ENCODE measurements at places on chromosomes 5 and 9.

DNA sequence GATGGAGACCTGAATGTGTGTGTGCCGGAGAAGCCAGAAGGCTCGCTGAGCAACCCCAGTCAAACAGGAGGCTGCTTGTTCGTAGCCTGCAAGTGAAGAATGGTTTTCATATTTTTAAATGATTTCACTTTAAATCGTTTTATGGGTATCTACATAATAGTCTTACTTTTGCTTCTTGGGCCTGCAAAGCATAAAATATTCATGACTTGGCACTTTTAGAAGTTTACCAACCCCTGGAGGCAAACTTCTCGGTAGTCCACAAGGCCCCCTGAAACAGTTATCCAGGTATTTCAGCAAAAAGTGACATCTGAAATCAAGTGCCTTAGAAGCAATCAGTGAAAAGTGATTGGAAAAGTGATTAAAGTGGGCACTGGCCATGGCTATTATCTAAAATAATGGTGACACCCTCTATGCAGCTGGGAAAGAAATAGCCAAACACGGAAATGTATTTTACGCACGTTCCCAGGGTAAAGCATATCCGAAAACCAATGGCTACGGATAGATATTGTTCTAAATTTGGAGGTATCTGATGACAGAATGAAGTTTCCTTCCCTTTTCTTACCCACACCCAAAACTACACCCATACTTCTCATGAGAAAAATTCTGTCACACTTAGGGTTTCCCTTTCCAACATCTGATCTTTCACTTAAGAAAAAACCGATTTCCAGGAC is 39.0 kb downstream of the RAPGEF1 start:
- DNase-seq = peak; percentile 95

DNA sequence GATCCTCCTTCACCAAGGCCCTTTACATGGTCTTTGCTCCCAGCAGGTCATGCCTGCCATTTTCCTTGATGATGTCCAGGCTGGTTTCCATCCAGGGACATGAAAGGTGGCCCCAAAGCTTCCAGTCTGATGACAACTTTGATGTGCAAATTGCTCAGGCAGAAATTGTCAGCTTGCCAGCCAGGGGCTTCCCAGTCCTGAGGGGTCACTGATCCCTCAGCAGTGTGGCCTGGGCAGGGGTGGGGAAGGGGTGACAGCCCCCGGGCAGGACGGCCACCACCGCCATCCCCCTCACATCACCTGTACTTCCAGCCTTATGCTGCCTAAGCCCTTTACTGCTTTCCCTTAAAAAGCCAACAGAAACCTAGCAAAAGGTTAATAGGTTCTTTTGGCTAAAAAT is 96.3 kb downstream of the ANKRD33B start:
- DNase-seq = no peak

- no peak for DNase-seq
These were observed 58.6 kb downstream of the ENC1 start for GRCh38 chr5:74581988-74582365.

DNA sequence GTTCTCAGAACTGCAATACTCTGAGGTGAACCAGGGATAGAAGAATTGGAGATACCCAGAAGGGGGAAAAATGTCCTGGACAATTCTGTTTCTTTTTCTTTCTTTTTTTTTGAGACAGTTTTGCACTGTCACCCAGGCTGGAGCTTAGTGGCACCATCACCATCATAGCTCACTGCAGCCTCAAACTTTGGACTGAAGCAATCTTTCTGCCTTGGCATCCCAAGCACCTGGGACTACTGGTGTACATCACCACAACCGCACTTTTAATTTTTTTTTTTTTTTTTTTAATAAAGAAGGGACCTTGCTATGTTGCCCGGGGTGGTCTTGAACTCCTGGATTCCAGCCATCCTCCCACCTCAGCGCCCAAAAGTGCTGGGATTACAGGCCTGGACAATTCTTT is 1.9 kb downstream of the EMB start:
- no peak for DNase-seq

DNA sequence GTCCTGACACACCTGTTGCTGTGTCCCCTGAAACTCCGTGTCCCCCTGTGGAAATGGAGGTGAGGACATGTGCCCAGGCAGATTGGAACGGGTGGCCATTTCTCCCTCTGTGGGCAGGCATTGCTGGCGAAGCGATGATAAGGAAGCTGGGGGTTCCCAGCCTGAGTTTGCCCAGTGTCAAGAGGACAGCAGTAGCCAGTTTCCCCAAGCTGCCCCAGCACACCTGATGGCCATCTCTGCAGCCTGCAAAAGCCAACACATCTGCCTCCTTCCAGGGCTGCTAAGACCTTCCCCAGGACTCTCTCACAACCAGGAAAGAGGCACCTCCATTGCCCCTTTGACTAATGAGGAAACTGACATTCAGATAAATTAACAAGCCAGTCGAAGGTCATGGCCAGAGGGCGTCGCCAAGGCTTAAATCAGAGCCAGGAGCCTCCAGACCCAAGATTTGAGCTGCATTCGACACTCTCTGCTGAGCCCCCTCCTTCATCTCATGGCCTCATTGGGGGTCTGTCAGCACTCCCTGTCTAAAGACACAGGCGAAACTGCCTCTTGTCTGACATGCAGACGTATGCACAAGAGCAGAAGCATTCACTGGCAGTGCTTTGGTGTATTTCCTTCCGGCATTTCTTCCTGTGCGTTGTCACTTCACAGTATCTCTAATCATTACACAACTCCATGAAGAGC is 10.4 kb upstream of the WNK2 start:
- no peak for DNase-seq

DNA sequence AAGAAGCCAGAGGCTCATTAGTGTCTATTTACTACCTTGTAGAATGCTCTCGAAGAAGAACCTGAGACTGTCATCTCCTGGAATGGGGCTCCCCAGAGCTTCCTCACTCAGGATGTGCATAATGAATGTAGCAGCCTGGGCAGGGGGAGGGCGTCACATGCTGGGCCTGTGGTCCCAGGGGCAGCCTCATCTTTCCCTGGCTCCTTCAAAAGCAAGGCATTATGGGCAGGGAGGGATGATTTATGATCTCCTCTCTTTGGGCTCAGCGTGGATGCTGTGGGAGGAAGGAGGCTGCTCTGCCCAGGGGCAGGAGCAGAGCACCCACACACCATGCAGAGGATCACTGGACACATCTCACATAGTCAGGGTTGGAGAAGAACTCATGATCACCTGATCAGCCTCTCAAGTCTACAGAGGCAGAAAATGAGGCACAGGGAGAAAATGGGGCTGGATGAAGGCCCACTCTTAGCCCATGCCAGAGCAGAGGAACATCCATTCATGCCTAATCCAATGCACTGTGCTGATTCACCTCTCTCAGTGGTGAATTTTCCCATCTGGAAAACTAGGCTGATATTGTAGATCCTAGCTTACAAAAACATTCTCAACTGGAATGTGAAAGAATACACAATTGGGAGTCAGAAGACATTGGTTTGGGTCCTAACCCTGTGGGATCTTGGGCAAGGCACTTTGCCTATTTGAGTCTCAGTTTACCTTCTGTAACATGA is 173.7 kb downstream of the CARTPT start:
- no peak for DNase-seq

DNA sequence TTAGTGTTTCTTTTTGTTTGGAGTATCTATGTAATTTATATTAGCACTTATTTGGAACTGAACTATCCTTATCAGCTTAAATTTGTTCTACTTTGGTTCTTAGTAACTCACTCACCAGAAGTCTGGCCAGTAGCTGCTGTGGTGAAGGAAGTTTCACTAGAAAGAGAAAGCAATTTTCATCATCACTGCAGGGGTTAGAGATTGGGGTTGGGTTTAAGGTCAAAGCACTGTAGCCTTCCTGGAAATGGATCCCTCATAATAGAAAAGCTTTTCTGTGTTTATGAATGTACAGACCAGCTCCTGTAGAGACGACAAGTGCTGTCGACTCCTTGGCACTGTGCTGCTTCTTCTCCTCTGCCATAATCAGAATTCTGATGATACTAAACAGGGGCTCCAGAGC is 22.2 kb downstream of the MROH2B start:
- no peak for DNase-seq

GRCh38 chr5:17118631-17119030 is 98.8 kb upstream of the BASP1 start:
- DNase-seq = peak; percentile 98

GRCh38 chr9:4600368-4600767 is 61.7 kb upstream of the PLPP6 start:
- DNase-seq = no peak

GRCh38 chr9:6790866-6791265 is 33.1 kb downstream of the KDM4C start:
- no peak for DNase-seq

- DNase-seq = peak; percentile 16
These were observed 28.3 kb downstream of the ARHGEF28 start for GRCh38 chr5:73654171-73654811.

GRCh38 chr5:1792842-1793266 is 6.8 kb downstream of the MRPL36 start:
- peak; percentile 33 for DNase-seq

GRCh38 chr5:93421468-93421867 is 159.6 kb downstream of the NR2F1-AS1 start:
- no peak for DNase-seq

- DNase-seq = peak; percentile 66
These were observed 42.1 kb downstream of the WDR41 start for GRCh38 chr5:77449981-77450380.

DNA sequence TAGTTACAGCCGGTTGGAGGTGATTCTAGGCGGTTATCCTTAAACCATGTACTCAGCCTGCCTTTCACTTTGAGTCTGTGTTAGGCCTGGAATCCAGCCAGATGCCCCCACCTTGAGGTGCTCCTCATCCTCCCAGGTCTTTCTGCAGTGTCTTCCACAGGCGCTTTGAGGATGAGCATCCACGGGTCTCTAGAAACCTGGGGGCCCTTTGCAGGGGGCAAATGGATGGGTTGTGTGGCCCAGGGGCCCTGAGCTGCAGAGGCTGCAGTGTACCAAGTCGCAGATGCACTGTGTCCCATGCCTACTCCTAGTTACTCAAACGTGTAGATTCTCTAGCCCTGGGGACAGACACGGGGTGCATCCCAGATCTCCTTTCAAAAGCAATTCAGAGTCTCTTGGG is 242.1 kb upstream of the IRX1 start:
- DNase-seq = no peak

DNA sequence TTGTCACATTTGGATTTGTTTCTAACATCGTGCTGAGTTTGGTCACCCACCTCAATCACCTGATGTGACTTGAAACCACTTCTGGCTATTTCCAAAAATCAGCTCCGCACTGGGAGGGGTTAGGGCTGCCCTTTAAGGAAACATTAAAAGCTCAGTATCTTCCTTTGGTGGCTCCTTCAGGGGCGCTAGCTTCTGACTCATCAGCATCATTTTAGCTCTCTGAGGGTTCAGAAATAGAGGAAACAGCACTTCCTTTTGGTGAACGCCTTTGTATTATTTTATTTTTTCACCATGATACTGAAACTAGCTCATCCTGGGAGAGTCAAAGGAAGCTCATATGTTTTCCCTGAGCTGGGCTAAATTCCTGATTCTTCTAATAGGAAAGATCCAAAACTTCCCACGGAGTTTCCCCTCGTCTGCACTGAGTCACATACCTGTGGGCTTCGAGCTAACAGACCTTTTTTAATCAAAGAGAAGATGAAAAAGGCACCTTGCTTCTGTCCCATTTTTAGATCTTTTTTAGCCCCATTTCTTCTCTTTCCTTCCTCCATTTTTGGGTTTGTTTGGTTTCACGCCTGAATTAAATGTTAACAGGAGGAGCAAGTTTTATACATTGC is 48.2 kb downstream of the ROPN1L start:
- DNase-seq = peak; percentile 89

All from suppressor macrophage treated with lipopolysaccharide for 1 hour (primary cell).